ENCODE measurements at places on chromosomes 7 and 10.

GRCh38 chr10:132642732-132643008 lies 105.1 kb downstream of the INPP5A start:
- no peak for DNase-seq

DNA sequence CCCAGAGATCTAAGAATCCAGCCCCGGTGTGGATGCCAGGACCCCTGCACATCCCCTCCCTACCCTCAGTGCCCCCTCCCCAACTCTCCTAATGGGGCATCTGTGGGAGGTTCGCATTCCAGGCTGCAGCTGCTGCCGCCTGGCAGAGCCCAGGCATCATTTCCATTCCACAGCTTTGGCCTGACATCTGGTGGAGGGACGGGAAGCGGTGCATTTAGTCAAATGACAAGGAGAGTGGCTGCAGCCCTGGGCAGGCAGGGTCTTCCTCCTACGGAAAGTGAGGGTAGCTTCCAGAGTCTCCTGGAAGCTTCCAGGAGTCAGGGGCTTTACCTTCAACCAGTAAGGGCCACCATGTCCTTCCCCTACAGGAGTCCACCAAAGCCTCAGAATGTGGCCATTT lies 30.8 kb downstream of the PRLHR start:
- DNase-seq = no peak

DNA sequence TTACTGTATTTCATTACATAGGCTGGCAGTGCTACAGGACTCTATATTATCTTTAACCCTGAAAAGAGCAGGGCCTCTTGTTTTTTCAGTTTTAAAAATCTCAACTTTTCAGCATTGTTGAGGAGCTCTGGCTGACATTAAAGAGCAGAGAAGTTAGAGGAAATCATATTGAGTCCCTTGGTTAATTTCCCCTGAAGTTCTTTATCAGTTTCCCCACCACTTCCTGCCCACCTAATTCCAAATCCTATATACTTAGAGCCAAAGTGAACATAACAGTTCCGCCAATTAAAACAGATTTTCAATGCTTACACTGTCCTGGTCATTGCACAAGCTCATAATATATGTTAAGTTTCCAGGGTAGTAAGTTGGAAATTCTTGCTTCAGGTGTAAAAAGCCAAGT lies 66.0 kb upstream of the MRLN start:
- DNase-seq = no peak

GRCh38 chr7:2048006-2048405 lies 184.7 kb downstream of the MAD1L1 start:
- DNase-seq = no peak

DNA sequence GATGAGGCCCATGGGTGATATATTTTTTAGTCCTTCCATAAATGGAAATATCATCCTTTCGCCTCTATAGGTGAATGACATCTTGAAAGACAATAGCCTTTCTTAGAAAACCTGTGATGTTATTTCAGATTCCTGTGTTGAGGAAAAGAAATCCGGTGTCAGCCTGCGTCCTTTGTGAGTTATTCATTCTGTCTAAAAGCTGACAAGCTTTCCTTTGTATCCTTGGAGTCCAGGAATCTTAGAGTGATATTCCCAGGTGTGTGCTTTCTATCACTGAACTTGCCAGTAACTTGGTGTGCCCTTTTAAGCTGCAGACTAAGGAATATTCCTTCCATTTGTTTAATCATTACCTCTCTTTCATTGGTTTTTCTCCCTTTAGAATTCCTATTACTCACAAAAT lies 41.0 kb downstream of the EVX1 start:
- no peak for DNase-seq

GRCh38 chr7:48295296-48295971 lies 124.2 kb downstream of the ABCA13 start:
- DNase-seq = no peak

DNA sequence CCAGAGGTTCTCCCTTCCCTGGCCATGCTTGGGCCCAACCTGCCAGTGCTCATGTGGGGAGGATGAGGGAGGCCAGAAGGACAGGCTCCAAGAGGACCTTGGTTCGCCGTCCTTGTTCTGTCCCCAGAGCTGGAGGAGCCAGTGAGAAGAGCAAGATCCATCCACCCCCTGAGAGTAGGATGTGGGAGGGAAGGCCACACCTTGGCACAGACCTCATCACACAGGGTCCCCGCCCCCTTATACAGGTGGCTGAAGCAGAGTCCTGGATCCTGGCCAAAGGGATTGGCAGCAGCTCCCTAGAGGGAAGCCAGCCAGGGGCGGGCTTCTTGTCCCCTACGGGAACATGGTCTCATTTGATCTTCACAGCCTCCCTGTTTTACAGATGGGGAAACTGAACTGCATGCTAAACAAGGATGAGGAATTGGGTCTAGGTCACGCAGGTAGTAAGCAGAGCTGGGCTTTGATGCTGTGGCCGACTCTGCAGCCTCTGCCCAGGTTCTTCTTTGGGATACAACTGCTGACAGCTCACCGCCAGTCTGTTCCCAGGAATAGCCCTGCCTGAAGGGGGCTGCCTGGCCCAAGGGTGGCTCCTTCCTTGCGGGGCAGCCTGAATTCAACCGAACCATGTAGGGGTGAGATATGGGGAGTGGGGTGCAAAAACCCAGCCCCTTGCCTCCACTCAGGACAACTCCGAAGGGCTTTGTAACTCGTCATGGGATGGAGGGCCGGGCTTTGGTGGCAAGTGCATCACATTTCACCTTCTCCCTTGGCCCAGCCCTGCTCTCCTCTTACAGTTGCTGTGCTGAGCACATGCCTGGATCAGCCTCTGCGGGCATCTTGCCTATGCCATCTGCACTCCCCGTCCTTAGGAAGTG lies 62.2 kb upstream of the KDM7A start:
- DNase-seq = no peak

DNA sequence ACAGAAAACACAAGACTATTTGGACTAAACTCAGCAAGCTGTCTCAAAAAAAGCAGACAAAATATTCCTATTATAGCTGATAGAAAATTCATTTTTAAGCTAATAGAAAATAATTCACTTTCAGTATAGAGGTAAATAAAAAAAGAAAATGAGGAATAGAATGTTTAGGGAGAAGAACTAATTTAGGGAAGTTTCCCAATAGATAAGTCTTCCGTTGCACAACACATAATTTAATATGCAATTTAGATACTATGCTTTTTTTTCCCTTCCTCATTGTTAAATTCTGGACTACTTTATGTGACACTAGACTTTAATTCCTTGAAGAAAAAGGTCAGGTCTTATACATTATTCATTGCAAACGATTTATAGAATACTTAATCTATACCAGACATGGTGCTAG lies 10.3 kb downstream of the PNPLA8 start:
- no peak for DNase-seq

- no peak for DNase-seq
Measured at GRCh38 chr7:121384265-121384664, 11.8 kb downstream of the FAM3C start.

DNA sequence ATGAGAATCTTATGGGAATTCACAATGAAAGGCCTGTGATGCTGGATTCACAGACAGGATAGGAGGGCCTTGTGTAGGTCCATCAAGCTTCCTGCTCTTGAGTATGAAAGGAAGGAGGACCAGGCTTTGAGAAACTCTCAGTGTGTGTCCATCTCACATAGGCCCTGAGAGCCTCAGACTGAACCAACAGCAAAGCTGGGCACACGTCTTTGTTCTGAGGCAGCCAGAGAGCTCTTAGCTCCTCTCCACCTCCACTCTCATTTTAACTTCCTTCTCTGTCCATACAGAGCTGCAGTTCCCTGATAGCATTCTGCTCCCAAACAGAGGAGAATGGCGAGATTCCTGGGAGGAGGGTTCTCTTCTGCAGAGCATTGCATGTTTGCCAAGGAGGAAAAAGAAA lies 515.6 kb downstream of the CALN1 start:
- no peak for DNase-seq

- no peak for DNase-seq
Measured at GRCh38 chr10:72782649-72783330, 90.8 kb downstream of the MCU start.

DNA sequence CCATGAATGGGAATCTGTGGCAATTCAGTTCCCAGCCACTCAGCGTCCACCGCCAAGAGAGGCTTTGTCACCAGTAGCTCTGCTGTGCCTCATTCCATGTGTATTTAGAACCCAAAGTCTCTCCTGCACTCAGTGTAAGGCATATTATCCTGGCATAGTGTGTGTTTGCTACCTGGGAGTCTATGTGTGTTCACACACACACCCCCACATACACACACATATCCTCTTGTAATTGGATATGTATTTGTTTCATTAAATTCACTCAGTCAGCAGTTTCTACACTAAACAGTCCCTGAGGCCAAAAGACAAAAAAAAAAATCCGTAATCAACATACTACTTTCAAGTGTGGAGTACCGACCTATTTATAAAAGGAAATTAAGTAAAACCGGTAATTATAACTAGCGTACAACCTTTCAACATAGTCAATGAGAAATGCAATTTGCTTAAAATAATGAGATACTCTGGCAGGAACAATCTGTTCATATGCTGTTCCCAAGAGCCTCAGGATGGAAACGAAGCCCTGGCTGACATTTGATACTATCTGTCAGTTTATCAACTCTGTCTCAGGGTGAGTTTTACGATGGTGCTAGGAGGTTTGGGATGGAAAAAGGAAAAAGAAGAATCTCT lies 425.8 kb upstream of the CELF2 start:
- no peak for DNase-seq

GRCh38 chr7:6256109-6256483 lies 16.3 kb downstream of the CYTH3 start:
- DNase-seq = no peak

GRCh38 chr7:106597751-106598546 lies 63.0 kb downstream of the CCDC71L start:
- DNase-seq = no peak

DNA sequence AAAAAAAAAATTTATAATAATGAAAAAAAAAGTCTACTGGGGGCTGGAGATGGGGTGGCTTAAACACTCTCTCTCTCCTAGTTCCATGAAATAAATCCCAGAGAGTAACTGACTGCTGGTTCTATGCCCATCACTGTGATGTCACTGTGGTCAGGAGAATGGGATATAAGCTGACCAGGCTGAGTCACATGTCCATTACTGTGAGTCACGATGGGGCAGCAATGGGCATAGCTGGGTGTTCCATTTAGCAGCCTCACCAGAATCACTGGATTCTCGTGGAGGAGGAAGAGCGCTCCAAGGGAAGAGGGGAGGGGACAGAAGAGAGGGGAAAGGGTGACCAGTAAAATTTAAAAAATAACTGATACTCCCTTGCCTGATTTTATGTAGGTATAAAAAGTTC lies 37.1 kb downstream of the MASTL start:
- DNase-seq = no peak

DNA sequence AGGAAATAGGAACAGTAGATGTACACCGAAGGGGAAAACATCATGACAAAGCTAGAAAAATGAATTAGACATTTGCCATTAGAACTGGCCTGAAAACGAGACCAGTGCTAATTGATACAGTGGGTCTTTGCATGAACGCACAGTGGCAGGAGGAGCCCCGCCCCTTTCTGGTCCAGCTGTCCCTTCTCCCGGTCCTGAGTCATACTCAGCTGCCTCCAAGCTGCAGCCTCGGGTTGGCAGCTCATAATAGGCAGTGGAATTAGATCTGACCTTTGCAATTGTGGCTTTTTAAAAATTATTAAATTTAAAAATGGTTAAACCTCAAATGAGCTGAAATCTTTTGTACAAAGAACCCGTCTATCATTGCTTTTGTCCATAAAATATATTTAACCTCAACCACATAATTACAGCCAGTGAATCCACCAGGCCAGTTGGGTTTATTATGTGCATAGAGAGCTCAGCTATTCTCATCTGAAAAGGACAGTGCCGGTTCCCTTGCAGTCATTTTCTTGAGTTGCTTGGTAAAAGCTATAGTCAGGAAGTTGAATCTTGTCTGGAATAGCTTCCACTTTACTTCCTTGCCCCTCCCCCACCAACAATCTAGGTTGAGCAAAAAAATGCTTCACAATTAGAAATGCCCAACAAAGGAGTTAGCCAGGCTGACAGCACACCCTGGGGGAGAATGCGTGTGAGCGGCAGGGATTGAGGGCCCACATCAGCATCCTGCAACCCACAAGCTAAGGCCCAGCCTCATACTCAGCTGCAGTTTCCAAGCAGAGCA lies 147.1 kb downstream of the BUB3 start:
- no peak for DNase-seq

- no peak for DNase-seq
Measured at GRCh38 chr10:11750420-11750819, 8.2 kb downstream of the ECHDC3 start.

- DNase-seq = no peak
Measured at GRCh38 chr7:155807789-155808548, 4.3 kb downstream of the SHH start.

DNA sequence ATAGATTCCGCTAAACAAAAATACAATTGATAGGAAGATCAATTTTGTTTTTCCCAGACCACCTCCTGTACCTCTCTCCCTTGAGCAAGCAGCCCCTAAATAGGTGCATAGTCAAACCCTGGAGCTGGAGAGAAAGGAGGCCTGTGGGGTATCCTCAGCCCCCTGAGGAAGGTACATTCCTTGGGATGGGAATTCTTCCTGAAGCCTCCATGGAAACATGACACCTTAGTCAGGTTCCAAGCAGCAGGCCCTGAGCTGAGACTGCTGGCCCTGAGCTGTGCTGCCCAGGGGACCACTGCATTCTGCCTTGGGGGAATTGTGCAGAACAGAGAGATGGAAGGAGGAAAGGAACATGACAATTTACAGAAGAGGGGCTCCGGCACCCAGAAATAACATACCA lies 7.4 kb downstream of the HNRNPF start:
- DNase-seq = no peak

GRCh38 chr7:132622081-132622480 lies 45.8 kb upstream of the PLXNA4 start:
- DNase-seq = no peak

GRCh38 chr7:37284805-37285231 lies 163.8 kb downstream of the ELMO1 start:
- DNase-seq = peak; percentile 9

DNA sequence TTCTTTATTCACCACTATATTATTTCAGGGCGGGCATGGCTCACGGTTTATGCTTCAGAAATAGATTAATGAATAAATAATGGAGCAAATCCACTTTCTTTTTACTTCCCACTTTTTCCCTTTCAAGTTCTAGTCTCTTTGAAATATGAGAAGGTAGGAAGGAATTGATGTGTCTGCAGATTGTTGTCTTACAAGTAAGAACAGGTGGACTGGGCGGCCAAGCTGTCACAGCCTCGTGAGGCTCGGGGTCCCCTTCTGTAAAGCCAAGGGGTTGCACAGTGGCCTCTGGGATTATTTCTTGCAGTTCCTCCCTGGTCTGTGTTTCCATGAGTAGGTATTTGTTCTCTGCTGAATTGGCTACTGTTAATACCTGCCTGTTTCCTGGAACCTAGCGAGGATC lies 11.2 kb downstream of the VWA2 start:
- no peak for DNase-seq

DNA sequence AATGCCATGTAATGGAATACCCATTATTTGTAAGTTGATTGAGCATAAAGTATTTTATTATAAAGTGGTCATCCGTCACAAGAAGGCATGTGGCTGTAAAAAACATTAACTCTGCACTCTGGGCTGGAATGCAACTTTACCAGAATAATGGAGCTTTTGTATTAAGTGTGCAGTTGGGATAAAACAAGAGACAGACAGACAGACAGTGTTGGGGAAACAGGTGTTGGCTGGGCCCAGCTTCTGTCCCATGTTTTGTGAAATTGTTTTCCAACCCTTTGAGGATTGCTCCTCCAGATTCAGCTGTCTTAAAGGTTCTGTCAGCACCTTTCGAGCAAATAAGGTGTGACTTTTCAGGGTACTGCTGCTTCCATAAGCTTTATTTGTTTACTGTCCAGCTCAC lies 67.9 kb upstream of the NFKB2 start:
- no peak for DNase-seq

- DNase-seq = no peak
Measured at GRCh38 chr10:27779462-27780015, 33.9 kb upstream of the MKX start.

GRCh38 chr10:7471720-7472367 lies 61.0 kb upstream of the SFMBT2 start:
- peak; percentile 21 for DNase-seq

All from activated naive CD8-positive, alpha-beta T cell treated with anti-CD3 and anti-CD28 coated beads for 36 hours (primary cell).